HFFc6 (cell line): ENCODE measurements at places on chromosomes 13 and 19. TPM values are rescaled to one million over a fixed set of nuclear protein-coding genes. Genes with fewer than 3 reads are reported as not detected.

Gene LRRC63
- not detected in 3 replicates for total RNA-seq

Gene TTC9B
- not detected in 3 replicates for total RNA-seq

Gene SHISA2
- total RNA-seq, result not detected in 3 replicates

Gene PRODH2
- total RNA-seq, result not detected in 3 replicates

Gene IGFL2
- not detected in 2 replicates for total RNA-seq

Gene ZNF536
- total RNA-seq, result not detected in 3 replicates

Gene FAAP24
- 2.6 to 3.4 TPM (median 2.7 TPM) in 3 replicates for total RNA-seq

Gene ZNF723
- total RNA-seq, result not detected in 3 replicates

Gene CACNG8
- 0.21 and 0.46 TPM in 2 replicates for total RNA-seq

Gene MCEMP1
- not detected in 2 replicates for total RNA-seq

Gene PNMA8A
- total RNA-seq, result 9.0 to 12.2 TPM (median 12.1 TPM) in 3 replicates

Gene QPCTL
- total RNA-seq, result 18.1 to 31.8 TPM (median 26.7 TPM) in 3 replicates

Gene SULT2A1
- total RNA-seq, result not detected in 3 replicates

GRCh38 chr13:45775401-45775963 is 73.4 kb downstream of the CBY2 start:
- no peak for DNase-seq

- DNase-seq, result no peak
Measured at GRCh38 chr13:32838945-32839344, 177.3 kb upstream of the KL start.

DNA sequence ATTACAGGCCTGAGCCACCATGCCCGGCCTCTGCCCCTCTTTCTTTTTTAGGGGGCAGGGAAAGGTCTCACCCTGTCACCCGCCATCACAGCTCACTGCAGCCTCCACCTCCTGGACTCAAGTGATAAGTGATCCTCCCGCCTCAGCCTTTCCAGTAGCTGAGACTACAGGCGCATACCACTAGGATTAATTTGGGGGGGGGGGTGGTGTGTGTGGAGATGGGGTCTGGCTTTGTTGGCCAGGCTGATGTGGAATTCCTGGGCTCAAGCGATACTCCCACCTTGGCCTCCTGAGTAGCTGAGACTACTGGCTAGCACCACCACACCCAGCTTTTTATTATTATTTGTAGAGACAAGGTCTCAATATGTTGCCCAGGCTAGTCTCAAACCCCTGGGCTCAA is 4.2 kb downstream of the APOE start:
- no peak for DNase-seq

DNA sequence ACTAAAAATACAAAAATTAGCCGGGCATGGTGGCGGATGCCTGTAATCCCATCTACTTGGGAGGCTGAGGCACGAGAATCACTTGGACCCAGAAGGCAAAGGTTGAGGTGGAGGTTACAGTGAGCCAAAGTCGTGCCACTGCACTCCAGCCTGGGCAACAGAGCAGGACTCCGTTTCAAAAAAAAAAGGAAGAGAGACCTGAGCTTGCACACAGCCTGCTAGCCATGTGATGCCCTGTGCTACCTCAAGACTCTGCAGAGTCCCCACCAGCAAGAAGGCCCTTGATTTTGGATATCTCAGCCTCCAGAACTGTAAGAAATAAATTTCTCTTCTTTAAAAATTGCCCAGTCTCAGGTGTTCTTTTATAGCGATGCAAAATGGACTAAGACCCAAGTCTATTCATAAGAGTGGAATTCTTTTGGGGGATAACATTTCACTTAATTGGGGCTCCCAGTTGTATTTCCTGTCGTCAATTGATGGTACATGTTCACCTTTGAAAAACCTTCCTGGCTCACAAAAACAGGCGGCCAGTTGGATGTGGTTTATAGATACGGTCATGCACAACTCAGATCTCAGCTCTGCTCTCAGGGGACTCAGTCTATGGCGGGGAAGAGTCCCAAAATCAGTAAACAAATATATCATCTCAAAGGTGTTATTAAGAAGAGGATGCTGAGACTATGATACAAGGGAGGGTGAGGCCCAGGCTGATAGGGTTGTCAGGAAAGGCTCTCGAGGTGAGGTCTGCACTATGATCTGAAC is 2.4 kb upstream of the CHERP start:
- no peak for DNase-seq

DNA sequence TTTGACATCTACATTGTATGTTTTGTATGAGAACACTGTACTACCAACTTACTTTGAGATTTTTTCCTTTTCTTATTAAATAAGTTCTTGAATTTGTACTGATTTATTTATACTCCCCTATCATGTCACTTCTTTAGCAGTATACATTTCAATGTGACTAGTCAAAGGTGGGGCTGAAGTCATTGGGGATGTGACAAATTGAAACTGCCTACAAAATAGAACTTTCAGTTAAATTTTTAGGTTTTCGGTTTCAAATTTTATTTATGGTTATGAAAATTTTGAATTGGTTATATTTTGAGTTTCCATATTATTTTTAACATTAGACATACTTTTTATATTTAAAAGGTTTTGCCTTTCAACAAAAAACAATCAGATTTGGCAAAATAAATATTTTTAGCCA is 221.6 kb downstream of the NBEA start:
- no peak for DNase-seq

- DNase-seq, result no peak
Measured at GRCh38 chr19:45958320-45958719, 15.3 kb downstream of the NOVA2 start.

GRCh38 chr13:98142380-98143156 is at the start of gene FARP1:
Gene FARP1 (plus strand): TSS chr13:98143094. CDS start chr13:98213243, 70,149 bp downstream.
- DNase-seq, result peak; percentile 41

DNA sequence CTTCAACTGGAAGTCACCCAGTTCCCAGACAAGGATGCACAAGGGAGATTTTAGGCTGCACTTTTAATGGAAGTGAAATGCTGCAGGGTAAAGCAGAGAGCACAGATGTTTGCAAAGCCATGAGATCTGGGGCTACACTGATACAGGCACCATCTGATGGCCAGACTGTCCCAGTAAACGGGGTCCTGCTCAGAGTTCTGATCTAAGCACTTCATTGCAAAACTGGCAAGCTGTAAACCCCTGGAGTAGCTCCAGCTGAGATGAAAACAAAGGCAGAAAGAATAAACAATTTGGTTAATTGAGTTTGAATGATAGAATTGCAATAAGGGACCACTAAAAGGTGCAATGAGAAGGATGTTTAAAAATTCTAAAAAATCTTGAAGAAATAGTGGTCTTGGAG is 197.1 kb downstream of the OXGR1 start:
- no peak for DNase-seq

DNA sequence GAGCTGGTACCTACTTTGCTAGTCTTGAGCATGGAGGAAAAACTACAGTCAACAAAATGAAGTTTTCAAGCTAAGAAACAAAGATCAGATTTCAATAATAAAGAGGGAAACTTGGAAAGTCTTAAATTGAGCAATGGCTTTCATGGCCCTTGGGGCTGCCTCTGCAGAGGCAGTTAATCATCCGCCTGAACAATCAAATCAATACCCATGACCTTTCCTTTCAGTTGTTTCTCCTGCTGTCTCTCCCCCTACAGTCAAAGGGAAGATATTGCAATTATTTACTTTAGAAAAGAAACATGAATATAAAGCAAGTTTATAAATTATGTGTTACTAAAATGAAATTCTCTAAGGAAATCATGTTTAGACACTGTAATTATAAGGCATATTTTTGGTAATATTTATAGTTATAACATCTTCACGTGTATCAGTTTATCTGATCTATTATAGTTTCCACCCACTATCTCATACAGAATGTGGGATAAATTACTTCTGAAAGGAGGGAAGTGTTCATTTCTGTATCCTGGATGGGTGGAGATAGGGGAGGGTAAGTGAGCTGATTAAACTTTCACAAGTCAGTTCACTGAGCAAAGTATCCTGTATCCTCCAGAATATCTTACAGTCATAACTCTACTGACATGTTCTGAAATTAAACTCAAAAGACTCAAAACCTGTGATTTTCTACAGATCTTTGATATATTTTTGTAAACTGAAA is 72.4 kb upstream of the TSC22D1 start:
- DNase-seq, result no peak

- no peak for DNase-seq
Measured at GRCh38 chr13:28423010-28423409, 71.9 kb downstream of the FLT1 start.

GRCh38 chr19:11560404-11561051 is 1.5 kb upstream of the ELOF1 start:
- peak; percentile 68 for DNase-seq

DNA sequence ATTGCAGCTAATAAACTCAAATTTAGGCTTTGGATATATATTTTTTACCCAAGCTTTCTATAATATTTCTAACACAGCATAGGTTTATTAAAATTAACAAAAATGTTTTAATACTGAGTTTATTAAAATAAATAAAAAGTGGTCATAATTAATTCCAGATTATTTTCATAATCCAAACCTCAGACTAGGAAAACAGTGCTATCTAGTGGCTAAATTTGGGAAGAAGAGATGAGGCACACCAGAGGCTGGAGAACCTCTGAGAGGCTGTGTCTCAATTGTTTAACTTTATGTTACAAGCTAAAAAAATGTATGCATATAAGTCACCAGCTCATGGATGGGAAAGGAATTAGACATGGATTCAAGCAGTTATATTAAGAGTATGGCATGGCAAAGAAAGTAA is 392.5 kb downstream of the DIAPH3 start:
- peak; percentile 35 for DNase-seq

- no peak for DNase-seq
Measured at GRCh38 chr13:50577806-50578205, 265.7 kb downstream of the DLEU7 start.

DNA sequence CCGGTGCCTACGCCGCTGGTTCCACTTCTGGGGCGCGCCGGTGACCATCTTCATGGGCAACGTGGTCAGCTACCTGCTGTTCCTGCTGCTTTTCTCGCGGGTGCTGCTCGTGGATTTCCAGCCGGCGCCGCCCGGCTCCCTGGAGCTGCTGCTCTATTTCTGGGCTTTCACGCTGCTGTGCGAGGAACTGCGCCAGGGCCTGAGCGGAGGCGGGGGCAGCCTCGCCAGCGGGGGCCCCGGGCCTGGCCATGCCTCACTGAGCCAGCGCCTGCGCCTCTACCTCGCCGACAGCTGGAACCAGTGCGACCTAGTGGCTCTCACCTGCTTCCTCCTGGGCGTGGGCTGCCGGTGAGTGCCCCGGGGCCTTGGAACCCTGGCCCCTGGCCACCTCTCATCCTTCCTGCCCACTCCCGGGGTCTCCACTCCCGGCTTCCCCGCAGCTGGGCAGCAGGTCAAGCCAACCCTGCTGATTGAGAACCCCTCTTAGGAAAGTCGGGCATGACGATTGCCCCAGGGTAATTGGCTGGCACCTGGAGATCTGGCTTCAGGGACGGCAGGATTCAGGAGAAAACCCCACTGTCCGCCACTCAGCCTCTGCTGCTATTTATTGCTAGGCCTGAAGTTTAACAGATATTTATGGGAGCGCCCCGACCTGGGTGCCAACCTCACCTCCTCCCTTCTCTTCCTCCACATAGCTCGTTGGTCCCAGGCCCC is 39.1 kb downstream of the TRPM4 start:
- no peak for DNase-seq

DNA sequence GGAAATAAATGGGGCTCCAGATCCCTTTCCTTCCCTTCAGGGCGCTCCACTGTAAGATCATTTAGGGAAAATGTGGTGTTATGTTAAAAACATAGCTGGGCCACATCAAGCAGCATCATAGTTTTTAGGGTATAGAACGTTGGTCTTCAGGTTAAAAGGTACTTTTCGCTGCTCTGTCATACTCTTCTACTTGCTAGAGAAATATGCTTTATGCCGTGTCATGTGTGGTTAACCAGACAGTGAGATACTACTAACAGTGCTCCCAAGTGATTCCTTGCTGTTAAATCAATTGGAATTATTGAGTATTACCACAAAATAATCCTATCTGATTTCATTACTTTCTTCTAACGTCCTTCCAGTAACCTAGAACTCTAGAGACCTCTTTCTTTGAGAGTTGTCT is 1.1 kb upstream of the NDFIP2 start:
- DNase-seq, result no peak

GRCh38 chr13:59901191-59901590 is 262.5 kb downstream of the DIAPH3 start:
- DNase-seq, result no peak

DNA sequence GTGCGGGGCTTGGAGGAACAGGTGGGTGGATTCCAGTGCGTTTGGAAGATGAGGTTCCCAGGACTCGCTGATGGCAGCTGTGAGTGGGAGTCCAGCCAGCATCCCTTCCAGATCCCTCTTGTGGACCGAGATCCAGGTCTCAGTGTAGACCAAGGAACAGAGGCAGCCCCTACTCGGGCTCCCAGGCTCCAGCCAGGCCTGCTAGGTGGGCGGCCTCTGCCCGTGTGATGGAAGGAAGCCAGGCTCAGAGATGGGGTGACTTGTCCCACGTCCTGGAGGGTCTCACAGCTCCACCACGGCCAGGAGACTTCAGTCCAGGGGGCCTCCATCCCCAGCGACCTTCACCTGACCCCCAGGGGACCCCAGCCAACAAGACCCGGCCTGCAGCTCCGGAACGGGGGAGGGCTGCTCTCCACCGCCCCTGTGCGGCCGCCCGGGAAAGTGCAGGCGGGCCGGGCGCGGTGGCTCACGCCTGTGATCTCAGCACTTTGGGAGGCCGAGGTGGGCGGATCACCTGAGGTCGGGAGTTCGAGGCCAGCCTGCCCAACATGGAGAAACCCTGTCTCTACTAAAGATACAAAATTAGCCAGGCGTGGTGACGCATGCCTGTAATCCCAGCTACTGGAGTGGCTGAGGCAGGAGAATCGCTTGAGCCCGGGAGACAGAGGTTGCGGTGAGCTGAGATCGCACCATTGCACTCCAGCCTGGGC is 729 bp upstream of the MADCAM1 start:
- DNase-seq, result peak; percentile 28

GRCh38 chr13:40272776-40273139 is 393.7 kb downstream of the FOXO1 start:
- DNase-seq, result peak; percentile 4

DNA sequence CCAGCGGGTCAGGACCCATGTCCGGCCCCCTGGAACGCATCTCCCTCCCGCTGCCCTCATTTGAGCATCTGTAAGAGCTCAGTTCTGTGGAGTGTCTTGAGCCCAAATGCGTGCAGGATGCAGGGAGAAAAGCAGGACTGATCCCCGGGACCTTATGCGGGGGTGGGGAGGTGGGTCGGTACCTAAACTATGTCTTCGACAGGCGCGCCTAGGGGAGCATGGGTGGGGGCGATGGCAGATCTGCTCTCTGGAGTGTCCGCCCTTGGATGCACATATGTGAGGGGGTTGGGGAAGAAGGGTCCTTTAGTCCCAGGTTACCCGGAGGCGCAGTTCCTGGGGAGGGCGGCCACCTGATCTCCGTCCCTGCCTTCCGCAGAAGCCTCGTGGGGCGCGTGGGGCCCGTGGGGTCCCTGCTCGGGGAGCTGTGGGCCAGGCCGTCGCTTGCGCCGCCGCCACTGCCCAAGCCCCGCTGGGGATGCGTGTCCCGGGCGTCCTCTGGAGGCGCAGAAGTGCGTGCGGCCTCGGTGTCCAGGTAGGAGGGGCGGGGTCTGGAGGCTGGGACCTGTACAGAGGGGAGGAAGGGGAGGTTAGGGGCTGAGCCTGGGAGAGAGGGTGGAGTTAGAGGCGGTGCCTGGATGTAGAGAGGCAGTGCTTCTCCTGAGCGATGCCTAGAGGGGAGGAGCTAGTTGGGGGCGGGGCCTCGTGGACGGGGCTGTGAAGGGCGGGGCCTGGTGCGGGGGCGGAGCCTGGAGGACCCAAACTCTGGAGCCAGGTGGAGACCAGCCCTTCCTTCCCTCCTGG is 2.9 kb downstream of the CILP2 start:
- no peak for DNase-seq
